ENCODE measurements at places on chromosomes 16 and 17. TPM values are rescaled to one million over a fixed set of nuclear protein-coding genes. Genes with fewer than 3 reads are reported as not detected.

The OSBPL7 gene
- 4.2 TPM for total RNA-seq

The RETREG3 gene
- total RNA-seq, result 30.4 TPM

The TMEM238L gene
- not detected for total RNA-seq

The TMEM114 gene
- total RNA-seq, result not detected

The HS3ST3B1 gene
- total RNA-seq, result 0.37 TPM

The PGAP6 gene
- total RNA-seq, result 60.8 TPM

The PRR11 gene
- 25.8 TPM for total RNA-seq

The TIMP2 gene
- 32.4 TPM for total RNA-seq

DNA sequence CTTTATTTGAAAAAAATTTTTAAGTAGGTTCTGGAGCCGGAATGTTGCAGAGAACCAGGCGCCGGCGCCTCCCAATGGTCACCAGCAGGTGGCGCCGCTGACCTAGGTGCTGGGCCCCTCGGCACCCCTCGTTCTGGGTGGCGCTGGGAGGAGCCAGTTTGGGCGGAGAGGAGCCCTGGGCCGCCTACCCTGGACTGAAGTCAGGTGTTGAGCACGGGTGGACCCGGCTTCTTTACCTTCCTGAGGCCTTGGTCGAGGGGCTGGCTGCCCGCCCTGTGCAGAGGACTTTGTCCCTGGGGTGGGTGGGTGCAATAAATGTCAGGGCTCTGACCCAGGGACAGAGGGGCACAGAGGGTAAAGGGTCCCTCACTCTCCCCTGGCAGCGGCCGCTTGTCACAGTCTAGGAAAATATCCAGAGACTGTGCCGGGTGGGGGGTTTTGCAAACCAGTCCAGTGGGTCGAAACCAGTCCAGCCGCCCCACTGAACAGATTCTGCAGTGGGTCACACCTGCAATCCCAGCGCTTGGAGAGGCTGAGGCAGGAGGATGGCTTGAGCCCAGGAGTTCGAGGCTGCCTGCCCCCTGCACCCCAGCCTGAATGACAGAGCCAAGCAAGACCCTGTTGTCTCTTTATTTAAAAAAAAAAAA is 30.1 kb upstream of the TNFRSF13B start:
- peak; percentile 75 for DNase-seq

DNA sequence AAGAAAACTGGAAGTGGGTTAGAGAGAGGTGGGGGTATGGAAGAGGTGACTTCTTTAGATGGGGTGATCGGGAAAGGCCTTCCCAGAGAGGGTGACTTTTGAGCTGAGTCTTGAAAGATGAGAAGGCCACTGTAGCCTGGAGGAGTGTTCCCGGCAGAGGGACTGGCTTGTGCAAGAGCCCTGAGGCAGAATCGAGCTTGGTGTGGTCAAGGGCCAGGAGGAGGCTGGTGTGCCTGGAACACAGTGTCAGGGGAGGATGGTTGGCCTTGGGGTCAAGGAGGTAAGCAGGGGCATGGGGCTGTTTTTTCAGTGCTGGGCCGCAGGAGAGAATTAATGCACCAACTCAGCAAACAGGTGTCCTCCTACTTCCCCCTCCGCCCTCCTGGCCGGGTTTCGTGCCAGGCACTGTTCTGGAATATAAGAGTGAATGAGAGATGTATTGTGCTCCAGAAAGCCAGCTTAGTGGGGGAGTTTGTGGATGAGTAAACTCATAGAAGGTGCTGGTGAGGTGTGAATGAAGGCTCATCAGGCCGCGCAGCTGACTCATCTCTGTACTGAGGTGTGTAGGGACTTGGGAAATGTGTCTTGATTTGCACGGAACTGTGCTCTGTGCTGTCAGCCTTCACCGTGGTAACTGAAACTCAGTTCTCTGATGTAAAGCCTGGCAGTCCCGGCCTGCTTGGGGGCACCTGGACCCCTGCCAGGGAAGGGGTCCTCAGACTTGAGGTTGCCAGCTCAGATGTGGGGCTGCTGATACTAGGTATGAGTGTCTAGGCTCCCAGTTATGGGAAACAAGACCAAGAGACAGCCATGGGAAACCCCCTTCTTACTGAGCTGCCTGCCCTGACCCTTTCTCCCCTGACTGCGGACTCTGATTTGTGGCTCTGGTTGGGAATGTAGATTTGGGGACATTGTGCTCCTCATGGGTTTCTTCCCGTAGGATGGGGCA is 15.3 kb downstream of the KSR1 start:
- DNase-seq, result no peak

DNA sequence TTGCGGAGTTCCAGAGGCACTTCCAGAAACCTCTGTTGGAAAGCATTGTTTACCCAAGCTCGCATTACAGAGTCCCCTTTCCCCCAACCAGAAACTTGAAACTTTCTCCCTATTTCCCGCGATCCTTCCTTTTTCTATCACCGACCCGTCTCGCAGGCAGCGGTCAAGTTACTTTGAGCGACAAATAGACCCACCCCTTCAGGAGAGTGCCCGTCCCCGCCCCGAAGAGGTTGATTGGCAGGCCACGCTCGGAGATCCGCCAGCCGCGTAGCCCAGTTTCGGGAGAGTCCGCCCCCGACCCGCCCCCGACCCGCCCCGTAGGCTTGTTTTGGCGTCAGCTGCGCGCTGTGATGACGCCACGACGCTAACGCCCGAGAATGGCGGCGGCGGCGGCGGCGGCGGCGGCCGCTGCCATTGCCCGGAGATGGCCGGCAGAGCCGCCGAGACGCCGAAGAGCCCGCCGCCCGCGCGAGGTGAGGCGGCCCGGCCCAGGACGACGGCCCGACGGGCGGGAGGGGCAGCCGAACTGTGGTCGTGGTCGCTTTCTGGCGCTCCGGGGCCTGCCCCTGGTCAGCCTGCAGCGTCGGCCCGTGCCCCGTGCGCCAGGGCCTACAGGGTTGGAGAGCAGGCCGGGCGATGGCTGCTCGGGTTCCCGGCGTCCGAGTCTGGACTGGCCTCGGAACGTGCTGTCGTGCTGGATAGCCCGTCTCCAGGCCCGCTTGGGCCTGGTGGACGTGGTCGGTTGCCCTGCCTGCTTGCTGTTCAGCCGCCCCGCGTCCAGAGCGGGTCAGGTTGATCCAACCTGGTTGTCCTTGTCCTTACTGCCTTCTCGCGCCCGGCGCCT is at the start of gene PSKH1:
Gene PSKH1, plus strand, starts transcription at position 356 of the 844 bp plus-strand sequence. CDS start 15,496 bp downstream, outside the sequence.
- DNase-seq, result peak; percentile 98

- DNase-seq, result no peak
Measured at GRCh38 chr16:4176906-4177417, 60.7 kb upstream of the ADCY9 start.

- no peak for DNase-seq
Measured at GRCh38 chr16:23561586-23561985, 4.1 kb downstream of the UBFD1 start.

DNA sequence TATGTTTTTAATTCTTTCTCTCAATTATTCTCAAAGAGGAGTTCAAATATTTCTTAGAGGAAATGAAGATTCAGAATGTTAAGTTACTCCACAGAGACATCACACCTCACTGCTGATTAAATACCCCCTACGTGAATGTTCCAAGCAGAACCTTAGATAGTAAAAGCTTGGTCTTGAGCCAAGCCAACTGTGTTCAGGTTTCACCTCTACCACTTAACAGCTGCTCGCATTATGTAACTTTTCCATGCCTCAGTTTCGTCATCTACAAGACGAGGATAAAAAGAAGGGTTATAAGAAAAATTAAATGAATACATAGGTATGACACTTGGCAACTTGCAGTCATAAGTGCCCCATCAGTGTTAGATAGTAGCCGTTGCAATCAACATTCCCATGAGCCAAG is 356.2 kb downstream of the RBFOX1 start:
- DNase-seq, result no peak

GRCh38 chr16:83899272-83899897 is 470 bp downstream of the MLYCD start:
- DNase-seq, result peak; percentile 33

GRCh38 chr16:87964049-87964659 is 12.9 kb downstream of the BANP start:
- no peak for DNase-seq

- DNase-seq, result no peak
Measured at GRCh38 chr17:59848778-59849177, 44.0 kb downstream of the TUBD1 start.

DNA sequence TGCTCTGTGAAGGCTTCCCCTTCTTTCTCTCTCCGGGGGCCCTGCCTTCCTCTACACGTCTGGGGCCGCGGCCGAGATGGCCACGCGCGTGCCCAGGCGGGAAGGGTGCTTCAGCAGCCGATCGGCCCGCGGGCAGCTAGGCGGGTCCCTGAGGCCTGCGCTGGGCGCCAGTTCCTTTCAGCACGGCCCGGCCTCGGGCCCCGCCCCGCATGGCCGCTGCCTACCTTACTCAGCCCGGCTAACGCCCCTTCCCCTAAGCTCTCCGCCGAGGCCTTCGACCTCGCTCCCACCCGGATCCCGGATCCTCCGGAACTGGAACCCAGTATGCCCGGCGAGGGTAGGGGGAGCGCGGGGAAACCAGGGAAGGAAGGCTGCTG is 335 bp downstream of the TMEM11 start:
- no peak for DNase-seq

- DNase-seq, result no peak
Measured at GRCh38 chr17:76515274-76515949, 14.2 kb upstream of the RHBDF2 start.

DNA sequence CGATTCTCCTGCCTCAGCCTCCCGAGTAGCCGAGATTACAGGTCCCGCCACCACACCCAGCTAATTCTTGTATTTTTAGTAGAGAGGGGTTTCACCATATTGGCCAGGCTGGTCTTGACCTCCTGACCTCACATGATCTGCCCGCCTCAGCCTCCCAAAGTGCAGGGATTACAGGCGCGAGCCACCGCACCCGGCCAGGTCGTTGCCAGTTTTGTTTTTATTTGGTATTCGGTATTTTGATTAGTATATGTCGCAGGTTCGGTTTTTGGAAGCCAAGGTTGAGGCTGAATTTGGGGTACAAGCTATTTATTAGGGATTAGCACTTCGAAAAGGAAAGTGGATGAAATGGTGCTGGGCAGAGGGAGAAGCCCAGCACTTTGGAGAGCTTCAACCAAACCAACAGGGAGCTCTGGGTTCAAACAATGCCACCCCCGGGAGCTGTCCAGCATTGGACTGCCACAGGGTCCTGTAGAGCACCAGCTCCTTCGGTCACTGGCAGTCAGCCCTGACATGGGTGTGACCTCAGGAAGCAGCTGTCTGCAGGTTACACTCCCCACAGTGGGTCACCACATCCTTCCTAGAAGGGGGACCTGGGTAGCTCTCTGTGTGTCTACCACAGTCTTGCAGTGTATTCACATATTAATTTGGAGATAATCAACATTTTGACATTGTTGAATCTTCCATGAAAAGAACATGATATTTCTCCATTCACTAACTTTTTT is 1.5 kb upstream of the CLEC10A start:
- no peak for DNase-seq
